ENCODE measurements at places on chromosomes 1 and 21.

DNA sequence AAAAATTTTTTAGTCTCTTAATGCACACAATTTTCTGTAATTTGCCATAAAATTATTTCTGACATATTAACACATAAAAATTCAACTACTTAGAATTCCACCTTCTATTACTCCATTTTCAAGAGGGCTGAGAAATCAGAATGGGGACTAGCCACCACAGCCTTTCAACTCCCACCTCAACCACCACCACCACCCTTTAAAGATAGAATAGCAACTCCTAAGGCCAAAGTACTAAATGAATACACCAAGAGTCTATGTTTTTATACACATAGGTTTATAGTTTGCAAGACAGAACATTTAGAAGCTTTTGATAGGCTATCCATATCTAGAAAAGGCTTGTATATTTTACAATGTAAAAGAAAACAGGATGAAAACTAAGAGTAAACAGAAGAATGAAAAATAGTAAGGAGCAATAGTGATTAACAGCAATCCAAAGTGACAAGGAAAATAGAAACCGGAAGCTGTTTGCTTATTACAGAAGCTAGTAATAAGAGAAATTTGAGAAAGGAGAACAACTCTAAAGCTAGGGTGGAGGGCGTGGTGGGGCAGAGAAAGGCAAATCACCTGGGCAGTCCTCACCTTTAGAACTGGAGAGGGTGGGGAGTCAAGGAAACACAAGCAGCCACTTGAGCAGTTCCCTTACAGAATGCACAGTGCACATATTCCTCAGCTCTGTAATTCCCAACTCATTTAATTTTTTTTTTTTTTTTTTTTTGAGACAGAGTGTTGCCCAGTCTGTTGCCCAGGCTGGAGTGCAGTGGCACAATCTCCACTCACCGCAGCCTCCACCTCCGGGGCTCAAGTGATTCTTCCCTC is 27.7 kb downstream of the EPS15 start:
- no peak for DNase-seq

GRCh38 chr1:71303617-71304041 is 222.8 kb upstream of the ZRANB2 start:
- no peak for DNase-seq

GRCh38 chr1:18929686-18930085 is 26.8 kb downstream of the IFFO2 start:
- no peak for DNase-seq

GRCh38 chr1:187001198-187001889 is 172.6 kb downstream of the PLA2G4A start:
- no peak for DNase-seq

GRCh38 chr21:17371450-17371849 is 141.4 kb upstream of the CXADR start:
- no peak for DNase-seq

DNA sequence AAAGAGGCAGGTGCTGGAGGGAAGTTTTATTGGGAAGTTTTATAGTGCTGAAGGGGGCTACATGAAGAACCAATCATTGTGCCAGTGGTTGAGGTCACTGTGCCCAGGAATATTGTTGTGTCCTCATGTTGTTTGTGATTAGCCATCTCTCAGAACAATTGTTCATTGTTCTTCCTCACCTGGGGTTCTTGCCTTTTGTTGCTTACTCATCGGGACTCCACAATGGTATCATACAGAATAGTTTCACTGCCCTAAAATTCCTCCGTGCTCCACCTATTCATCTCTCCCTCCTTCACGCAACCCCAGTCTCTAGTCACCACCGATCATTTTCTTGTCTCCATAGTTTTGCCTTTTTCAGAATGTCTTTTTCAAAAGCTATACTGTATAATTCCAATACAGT is 38.9 kb upstream of the CDC14A start:
- DNase-seq, result no peak

GRCh38 chr1:95584315-95584714 is 350.3 kb downstream of the RWDD3 start:
- DNase-seq, result no peak

GRCh38 chr1:45850017-45850416 is 46.6 kb downstream of the MAST2 start:
- DNase-seq, result no peak

GRCh38 chr21:35116777-35117176 is 67.7 kb upstream of the RUNX1 start:
- no peak for DNase-seq

- DNase-seq, result no peak
Measured at GRCh38 chr1:2935751-2936390, 85.4 kb upstream of the ACTRT2 start.

DNA sequence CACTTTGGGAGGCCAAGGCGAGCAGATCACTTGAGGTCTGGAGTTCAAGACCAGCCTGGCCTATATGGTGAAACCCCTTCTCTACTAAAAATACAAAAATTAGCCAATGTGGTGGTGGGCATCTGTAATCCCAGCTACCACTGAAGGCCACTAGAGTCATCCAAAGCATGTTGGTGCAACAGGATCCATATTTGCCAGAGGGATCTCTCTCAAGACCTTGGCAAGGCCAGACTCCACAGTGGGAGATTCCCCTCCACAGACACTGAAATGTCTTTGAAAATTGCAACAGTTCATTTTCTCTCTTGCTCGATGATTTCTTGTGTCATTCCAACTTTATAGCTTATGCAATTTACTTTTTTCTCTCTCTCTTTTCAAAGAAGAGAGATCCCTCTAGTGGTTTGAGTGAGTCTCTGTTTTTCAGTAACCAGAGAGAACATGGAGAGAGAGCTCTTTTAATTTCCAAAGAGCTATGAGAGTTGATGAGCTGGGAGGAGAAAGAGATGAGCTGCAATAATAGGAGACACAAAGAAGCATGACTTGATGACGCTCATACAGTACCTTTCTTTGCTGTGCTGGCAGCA is 176.8 kb upstream of the USP25 start:
- no peak for DNase-seq

DNA sequence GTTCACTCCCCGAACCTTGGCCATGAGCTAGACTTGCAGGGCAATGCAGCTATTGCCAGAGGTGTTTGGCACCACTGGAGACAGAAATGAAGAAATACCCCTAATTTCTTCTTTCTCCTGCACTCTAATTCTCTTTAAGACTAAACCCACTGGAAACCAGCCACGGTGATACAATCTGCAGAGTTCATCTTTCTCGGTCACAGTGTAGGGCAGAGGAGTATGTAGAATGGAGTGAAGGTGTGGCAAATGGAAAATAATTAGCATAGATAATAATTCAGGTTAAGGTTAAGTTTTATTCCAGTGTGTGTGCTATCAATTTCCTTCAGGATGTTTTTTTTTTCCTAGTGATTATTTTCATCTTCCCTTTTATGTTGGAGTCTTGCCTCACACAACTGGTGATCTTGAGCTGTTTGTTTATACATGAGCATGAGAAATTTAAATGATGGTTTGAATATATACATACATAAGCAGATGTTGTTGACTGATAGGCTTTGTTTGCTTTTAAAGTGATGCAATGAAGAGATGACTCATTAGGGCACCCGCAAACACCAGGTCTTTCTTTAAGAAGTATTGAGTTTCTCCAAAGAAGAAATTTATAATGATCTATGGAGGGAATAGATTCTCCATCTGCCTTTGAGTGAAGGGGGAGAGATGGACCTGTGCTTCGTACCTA is 81.9 kb downstream of the SPATA17 start:
- DNase-seq, result no peak
